ENCODE measurements at places on chromosomes 6 and 20.

DNA sequence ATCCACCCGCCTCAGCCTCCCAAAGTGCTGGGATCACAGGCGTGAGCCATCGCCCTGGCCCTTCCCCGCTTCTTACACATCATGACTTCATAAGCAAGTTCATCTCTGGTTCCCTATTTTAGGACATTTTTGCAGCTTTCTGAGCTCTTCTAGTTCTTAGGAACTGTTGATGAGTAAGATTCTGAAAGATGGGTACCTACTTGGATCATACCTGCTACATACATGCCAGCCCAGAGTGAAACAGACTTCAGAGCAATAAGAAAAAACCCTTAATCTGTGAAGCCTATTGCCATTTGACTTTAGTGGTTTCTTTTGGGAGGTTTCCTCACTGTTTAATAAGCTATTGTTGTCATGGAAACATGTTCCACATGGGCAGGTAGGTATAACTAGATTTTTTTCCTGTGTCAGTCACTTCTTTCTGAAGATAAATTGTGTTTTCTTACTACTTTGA is 27.9 kb upstream of the TMEM217 start:
- DNase-seq = no peak

DNA sequence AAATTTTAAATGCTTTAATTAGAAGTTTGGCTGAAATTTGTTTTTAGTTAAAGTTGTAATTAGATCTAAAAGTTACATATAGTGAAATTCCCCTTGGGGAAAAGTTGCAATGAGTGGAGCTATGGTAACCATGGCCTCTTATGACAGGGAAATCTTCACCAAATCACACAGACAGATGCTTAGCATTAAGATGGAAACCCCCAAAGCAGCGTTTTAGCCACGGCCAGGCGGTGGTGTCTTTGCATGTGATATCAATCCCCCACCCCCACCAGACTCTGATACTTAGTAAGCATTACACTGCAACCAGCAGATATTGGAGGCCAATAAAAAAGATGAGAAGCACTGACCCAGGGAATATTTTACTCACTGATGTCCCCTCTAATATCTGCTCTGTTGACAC is 75.7 kb downstream of the REPS1 start:
- DNase-seq = no peak

DNA sequence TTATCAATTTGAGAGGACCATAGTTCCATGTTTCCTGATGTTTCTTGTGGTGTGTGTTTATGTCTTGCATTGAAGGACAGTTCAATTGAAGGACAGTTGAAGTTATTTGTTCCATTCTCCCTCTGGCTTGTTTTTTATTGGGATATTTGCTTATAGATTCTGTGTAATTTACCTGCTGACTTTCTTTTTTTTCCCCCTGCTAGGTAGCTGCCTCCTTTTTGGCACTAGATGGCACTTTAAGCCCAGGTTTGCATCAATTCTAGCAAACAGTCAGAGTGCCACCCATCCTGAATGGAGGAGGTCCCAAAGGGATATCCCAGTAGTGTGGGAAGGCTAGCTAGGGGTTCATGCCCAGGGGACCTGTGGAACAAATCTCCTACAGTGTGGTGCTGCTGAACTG is 78.1 kb downstream of the CFAP61 start:
- no peak for DNase-seq

GRCh38 chr20:63123331-63123741 is 92.6 kb downstream of the YTHDF1 start:
- DNase-seq = no peak

GRCh38 chr20:40197691-40198090 is 491.3 kb downstream of the MAFB start:
- no peak for DNase-seq

DNA sequence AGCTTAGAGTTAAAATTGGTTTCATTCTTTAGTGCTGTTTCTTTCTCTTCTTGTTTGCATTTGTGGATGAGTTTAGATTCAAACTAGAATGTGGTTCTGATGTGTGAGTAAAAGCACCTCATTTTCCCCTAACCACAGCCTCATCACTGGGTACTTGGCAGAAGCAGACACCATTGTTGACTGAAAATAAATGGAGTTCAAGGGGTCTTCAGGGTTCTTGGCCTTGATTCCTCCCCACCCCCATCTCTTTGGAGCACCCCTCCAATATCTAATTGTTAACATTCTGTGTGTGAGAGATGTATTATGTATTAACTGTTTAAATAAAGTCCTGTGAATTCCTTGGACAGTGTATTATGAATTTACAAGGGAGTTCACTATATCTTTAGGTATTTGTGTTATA is 59.6 kb downstream of the JARID2 start:
- no peak for DNase-seq

GRCh38 chr20:24577271-24577909 is 108.0 kb downstream of the SYNDIG1 start:
- DNase-seq = no peak

GRCh38 chr20:17909869-17910321 is 58.7 kb downstream of the SNX5 start:
- DNase-seq = no peak

GRCh38 chr20:1868856-1869255 is 26.4 kb upstream of the SIRPA start:
- no peak for DNase-seq

DNA sequence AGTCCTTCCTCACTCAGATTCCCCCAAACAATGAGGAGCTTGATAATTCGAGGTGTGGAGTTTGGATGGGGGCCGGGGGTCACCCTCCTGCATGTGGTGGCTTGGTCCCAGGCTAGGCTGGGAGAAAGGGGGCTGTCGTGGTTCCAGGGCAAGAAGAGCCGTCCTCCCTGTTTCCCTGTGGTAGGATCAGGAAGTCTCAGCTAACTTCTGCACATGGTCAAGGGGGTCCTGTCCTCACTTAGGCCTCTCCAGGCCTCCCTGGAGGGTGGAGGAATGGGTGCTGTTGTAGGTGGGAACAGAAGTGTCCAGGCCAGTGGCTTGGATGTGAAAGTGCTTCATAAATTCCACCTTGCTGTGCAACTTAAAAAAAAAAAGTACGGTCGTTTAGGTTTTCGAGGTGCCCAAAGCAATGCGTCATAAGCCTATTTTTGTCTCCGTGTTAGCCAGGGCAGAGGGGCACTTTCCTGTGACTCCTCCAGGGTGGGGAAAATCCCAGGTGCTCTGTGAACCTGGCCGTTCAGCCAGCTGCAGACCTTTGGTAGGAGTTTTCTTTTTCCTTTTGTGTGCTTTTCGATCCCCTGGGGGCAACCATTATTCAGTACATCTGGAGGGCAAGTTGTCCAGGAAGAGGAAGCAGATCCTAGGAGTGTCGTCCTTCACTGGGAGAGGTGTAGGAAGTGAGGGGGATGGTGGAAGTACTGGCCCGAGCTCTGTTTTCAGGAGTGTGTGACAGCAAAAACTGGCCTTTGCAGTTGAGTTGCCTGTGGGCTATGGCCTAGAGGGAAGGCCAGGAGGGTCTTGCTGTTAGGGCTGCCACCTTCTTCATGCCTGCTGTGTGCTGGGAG is 9.6 kb downstream of the IGF2R start:
- DNase-seq = no peak

DNA sequence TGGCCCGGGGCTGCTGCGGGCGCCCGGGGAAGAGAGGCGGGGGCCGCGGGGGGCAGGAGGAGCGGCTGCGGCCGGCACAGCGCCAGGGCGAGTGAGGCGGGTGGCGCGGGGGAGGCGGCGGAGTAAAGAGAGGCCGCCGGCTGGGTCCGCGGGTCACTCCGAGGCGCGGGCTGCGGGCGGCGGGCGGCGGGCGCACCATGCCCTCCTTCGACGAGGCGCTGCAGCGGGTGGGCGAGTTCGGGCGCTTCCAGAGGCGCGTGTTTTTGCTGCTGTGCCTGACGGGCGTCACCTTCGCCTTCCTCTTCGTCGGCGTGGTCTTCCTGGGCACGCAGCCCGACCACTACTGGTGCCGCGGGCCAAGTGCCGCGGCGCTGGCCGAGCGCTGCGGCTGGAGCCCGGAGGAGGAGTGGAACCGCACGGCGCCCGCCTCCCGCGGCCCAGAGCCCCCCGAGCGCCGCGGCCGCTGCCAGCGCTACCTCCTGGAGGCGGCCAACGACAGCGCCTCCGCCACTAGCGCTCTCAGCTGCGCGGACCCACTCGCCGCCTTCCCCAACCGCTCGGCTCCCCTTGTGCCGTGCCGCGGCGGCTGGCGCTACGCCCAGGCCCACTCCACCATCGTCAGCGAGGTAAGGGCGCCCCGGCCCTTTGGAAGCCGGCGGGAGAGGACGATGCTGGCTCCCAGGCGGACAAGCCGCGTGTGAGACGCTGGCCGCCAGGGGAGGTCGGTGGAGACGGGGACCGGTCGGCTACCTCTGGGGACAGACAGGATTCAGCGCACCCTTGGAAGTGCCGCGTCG is at the start of gene SLC22A3:
TSS of gene SLC22A3 (plus strand) at position 156 of the 797 bp plus-strand sequence. CDS start at position 198, 42 bp downstream.
- peak; percentile 45 for DNase-seq

DNA sequence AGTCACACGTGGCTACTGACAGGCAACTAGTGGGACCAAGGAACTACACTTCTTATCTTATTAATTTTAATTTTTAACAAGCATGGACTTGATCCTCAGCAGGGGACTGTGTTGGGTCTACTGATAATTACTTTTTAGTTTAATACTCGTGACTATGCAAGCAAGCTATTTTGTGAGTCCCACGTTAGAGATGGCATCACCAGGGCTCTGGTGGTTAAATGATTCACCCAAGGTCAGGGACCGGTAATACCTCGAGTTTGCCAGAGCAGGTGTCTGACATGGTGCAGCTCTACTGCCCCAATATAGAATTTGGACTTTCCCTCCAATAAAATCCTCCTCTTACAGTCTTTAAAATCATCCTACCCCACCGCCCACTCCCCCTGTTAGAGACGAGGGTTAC is 98.6 kb upstream of the RIN2 start:
- DNase-seq = no peak

DNA sequence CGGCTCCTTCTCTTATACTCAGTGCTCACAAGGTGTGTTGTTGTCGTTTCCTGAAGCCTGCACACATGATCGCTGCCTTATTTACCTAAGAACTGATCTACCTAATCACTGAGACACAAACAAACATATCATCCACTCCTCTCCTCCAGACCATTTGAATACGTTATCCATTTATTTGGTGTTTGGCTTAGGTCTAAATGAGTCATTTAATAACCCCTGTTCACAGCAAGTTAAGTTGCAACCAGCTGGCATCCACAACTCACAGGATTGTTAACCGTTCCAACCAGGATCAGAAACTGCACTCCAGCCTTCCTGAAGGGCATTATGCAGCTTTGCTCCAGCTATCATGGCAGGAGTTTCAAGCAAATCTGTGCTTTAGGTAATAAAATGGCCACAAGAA is 511.1 kb upstream of the MAP3K7 start:
- DNase-seq = no peak

- DNase-seq = no peak
Observed at GRCh38 chr6:10412461-10413261, 2.2 kb downstream of the TFAP2A start.

DNA sequence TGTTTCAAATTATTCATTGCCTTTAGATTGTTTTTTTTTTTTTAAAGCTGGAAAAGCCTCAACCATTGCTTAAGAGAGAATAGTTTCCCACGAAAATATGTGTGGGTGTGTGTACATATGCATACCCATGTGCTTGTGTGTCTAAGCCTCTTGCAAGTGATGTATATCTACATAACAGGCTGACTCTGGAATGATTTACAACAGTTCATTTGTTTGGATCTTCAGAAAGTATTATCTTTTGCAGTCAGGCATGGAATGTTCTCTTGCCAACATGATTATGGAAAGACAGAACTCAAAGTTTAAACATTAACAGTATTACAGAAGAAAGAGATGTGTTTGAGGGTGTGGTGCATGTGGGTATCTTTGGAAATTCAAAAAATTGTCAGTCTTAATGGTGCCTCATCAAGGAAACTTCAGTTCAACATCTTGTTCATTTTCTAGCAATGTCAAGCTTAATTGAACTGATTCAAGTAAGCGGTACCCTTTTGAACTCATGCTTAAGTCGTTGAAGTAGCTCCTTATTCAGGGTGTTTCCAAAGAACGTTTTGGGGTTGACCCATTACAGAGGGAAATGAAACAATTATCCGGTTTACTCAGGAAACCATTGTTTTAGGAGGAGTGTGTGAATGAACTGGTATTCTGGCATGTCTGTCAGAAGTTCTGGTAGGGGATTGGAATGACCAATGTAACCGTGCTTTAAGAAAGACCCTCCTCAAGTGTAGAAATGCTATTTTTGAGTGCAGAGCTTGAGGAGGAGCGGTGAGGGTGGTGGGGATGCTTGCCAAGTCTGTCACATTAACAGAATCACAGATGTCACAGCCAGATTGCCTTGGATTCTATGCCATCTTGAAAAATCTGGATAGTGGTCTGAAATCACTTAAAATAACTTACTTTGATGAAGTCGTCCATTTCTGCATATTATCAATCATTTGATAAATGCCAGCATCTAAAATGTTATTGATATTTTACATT is 60.3 kb downstream of the ADGRG6 start:
- no peak for DNase-seq

GRCh38 chr20:42093041-42093440 is 474.9 kb upstream of the CHD6 start:
- no peak for DNase-seq

DNA sequence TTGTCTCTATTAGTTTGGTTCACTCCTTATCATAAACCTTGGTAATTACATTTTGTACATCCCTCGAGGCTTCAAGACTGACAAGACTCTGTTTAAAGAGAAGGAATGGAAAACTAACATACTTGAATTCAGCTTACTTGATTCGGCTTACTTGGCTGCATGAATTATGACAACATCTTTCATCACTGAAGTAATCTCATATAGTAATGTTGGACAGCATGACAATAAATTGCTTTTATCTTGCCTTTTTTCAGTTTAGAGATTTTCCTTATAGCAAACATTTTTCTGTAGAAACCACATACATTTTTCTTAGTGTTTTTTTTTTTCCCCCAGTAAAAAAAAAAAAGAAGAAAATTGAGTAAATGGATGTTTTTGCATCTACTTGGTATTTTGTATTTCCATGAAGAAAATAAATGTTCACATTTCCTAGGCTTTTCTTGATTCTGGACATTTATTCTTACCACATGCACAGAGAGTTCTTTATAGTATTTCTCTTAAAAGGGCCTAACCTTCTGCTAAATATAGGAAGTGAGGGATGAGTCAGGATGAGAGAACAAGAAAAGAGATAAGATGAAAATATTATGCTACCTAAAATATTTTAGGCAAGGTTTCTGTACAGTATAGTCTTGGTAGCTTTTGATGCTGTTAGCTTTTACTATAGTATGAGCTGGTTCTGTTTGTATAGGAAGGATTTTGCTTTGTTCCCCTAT is 101.0 kb upstream of the HDGFL1 start:
- no peak for DNase-seq

DNA sequence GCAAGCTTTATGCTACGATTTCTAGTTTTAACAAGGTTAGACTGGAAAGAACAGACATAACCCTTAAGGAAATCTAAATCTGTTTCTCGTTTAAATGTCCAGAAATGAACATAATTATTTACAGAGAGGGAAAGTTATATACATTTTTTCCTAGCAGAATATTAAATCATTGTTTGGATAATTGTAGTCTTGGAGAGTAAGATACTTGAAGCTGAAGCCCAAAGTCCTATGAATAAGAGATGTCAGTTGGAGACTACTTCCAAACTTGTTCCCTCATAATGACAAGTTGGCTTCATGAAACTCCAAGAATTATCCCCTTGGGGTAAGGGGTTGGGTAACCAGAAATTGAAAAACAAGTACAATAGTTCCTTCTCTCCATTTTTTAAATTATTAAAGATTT is 911.1 kb upstream of the MAN1A1 start:
- no peak for DNase-seq

Measured in heart right ventricle (tissue), 16 donors.